ENCODE measurements at places on chromosomes 6 and 20.

GRCh38 chr6:42896178-42896719, 16.8 kb downstream of the RPL7L1 start:
- DNase-seq = no peak

- no peak for DNase-seq
Measured at GRCh38 chr6:135985471-135985870, 134.0 kb downstream of the PDE7B start.

GRCh38 chr6:12246900-12247299, 43.3 kb upstream of the EDN1 start:
- DNase-seq = no peak

- DNase-seq = peak; percentile 23
Measured at GRCh38 chr6:153976921-153977693, 61.9 kb upstream of the OPRM1 start.

DNA sequence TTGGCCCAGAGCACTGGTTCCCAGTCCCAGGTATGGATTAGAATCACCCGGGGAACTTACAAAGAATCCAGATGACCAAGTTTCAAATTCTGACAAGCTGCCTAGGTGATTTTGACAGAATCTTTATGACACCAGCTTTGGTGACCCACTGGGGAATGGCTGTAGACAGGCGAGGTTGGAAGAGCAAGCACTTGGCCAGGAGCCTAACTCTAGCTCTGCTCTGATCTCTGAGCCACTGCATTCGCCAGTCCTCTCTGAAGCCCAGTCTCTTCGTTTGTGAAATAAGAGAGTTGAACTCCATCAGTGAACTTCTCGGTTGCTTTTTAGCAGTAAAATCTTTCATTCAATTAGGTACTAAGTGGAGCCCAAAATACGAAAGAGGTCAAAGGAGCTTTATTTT, 161.2 kb downstream of the VEGFA start:
- DNase-seq = no peak

GRCh38 chr6:51704932-51705540, 382.4 kb downstream of the PKHD1 start:
- DNase-seq = no peak

GRCh38 chr6:52575502-52575892, 1.4 kb downstream of the TRAM2 start:
- DNase-seq = no peak

- no peak for DNase-seq
Measured at GRCh38 chr6:106090001-106090400, 3.9 kb downstream of the PRDM1 start.

DNA sequence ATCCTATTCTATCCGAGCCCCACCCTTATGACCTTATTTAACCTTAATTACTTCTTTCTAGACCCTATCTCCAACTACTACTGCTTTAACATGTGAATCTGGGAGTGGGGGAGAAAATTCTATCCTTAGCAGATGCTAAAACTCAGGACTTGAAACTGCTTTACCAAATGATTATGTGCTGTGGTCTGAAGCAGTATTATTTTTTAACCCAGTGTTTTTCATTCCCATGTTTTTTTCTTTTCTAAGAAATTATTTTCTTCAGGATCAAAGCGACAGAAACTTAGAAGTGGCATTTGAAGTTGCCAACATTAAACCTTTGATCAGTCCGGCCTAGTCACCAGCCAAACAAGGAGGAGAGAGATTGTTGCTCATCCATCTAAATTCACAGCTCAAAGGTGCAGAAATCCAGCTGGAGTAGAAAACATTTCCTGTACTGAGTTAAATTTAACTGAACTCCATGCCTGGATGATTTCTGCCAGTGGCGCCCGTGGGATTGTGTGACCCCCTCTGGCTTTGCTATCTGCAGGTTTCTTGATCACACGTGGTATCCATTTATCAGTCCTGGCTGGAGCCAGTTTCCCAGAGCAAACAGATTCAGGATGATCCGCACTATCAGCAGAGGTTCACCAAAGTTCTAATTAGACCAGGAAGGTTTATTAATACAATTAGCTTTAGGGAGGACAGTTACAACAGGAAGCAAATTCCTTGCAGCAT, 300.5 kb downstream of the PLCB1 start:
- no peak for DNase-seq

DNA sequence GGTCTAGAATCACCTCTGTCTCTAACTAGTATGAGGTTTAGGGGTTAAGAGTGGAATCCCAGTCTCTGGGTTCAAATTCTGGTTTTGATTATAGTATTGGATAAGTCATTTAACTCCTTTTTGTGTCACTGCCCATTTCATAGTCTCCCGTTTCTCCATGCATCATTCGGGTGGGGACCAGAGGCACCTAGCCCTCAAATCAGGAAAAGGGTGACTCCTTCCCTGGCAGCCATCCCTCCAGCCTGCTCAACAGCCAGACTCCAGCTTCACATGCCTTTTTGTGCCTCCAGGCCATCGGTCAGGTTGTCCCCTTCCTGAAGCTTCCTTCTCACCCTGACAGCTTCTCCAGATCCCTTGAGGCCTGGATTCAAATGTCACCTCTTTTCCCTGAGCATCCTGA, 139.8 kb downstream of the DHX35 start:
- DNase-seq = no peak

- no peak for DNase-seq
Measured at GRCh38 chr6:153673225-153673624, 365.8 kb upstream of the OPRM1 start.

DNA sequence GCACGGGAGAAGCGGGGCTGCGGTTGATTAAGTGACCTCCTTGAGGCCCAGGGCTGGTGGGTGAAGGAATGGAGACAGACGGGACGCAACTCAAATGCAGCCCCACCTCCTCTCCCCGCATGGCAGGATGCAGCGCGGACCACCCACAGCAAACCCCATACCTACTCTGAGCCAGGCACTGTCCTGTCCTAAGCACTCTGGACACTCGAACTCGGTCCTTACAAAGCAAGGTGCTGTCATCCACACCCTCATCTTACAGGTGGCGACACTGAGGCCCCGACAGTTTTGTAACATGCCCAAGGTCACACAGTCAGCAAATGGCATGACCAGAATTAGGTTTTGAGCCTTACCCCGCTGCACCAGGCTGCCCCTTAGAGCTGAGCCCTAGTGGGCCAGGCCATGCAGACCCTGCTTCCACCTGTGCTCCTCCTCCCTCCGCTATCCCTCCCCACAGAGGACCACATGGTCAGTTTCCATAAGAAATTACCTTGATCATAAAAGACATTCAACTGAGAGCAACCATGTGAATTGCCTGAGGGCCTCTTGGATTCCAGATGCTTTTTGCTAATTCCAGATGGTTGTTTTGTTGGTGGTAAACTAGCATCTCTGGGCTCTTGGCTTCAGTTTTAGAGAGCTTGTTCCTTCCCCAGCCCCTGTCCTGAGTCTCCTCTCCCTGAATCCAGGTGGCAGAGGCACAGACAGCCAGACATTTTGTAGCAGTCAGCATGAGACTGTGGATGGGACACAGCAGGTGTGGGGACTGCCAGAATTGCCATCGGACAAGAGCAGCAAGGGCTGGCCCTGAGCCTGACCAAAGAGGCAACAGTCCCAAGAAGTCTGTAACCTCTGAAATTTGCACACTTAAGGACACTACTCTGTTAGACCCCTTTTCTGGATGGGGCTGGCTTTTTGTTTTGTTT, 171.9 kb upstream of the PMEPA1 start:
- peak; percentile 15 for DNase-seq

DNA sequence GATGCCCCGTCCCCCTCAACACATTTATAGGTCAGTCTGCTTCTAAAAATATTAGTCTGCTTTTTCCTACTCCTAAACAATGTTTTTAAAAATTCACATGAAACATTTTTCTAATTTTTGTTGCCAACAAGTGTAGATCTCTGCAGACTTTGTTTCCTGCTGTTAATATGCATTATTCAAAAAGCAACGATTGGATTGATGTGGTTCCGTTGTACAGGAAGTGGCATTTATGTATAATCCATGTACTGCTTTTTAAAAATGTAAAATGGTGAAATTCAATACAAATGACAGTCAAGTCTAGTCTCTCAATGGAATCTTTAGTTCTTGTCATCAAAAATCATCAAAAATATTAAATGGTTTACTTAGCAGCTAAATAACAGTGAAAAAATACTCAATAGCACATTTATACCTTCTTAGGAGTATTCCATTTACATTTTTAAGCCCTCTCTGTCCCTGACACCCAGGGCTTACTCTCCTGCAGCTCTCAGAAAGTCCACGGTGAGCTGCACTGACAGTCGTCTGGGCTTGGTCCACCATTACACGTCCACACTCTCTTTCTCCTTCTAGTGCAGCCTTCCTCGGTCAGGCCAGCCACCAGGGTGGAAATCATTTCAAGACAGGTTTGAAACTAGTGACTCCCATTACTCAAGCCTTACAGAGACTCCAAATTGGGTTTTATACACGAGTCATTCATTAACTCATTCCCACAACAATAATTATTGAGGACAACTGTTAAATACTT, 211.5 kb downstream of the TMEM200A start:
- no peak for DNase-seq

- no peak for DNase-seq
Measured at GRCh38 chr6:104558746-104559145, 301.0 kb downstream of the HACE1 start.

DNA sequence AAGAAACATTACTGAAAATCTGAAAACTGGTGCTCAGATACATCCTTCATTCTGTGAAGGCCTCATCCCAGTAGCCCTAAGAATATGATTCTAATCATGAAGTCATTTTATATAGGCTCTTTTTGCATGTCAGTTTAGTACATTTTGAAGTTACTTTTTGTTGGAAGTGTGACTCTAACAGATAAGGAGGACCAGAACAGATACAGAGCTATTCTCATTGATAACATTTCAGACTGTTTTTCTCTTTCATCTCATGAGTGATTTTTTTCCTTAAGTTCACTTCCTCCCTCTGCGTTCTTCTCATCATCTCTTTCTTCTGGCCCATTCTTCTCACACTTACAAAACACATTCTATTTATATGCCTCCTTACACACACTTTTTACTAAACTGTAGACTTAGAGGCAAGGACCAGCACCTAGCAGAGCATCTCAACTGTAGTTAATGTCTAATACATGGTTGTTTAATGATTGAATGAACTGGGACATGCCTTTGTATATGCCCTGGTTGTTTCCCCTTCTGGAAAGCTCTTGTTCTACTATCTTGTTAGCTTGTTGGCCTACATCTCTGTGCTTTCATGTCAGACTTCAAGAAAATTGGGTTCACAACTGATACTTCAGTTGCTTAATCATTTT, 8.7 kb downstream of the CTNNBL1 start:
- no peak for DNase-seq

DNA sequence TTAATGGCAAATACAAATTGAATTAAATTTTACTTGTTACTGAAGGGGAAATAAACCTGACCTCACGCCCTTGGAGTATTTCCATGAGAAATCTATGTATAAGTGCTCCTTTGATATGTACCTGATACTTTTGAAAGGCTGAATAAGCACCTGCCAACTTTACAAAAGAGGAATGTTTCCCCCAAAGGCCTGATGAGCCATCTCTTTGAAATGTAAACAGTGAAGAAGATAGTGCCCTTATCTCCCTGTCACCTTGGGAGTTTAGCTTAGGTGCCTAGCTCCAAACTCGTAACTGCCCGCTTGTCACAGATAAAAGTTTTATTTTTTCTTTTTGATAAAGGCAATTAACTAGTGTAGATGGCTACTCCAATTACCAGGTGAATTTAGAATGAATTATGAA, 1.1 kb upstream of the ZNF343 start:
- no peak for DNase-seq

- DNase-seq = no peak
Measured at GRCh38 chr6:152184573-152184916, 377.1 kb downstream of the ESR1 start.

DNA sequence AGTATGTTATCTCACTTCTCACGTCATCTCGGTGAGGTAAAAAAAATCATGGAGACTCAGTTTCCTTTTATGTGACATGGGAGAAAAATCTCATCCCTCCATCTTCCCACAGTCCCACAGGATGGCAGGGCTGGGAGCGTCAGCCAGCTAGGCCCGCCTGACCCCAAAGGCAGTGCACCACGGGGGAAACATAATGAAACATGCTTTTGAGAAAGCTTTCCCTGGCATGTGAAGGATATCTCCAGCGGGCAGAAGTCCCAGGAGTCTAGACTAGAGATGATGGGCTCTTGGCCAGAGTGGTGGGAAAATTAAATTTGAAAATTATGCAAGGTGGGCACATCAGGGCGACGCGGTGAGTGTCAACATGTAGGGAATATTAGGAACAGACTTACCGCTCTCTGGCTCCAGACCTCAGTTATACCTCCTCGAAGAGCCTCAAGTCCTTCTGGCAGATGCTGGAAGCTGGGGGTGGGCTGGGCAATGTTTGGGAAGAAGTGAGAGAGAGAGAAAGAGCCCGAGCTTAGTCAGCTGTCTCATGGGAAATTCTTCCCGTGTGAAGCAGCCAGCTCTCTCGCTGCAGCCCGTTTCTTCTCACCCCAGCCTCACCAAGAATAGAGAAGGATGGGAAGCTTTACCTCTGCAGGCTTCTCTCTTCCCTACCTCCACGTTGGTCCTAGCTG, 52.3 kb downstream of the MOCS1 start:
- peak; percentile 57 for DNase-seq

DNA sequence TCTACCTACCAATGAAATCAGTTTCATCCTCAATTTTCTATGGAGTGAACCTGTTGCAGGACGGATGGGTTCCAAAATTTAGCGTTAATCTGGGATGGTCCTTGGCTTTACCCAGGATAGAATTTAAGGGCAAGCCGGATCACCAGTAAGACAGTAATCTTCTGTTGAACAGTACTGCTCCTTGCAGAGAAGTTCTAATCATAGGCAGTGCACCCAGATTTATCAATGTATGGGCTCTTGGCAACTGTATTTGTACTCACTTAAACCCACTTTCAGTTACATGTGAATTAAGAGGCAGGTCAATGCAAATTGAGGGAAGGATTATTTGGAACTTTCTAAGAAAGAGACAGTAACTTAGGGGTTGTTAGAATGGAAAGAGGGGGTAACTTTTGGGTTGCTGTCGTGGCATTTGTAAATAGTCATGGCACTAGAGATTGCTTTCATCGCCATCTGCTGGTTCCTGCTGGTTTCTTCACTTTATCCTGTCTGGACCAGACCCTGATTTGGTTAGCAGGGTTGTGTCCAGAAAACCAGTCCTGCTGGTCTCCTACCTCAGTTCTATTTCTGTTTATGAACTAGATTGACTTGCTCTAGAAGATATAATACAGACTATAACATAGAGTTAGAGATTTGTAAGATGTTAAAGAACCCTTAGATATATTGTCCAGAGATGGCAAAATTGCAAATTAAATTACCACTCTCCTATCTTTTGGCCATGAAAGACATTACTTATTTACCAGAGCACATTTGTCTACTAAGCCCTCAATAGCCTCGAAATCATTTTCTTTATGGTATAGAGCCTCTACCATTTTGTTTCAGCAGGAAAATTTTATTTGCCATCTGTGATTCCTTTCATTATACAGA, 646.3 kb downstream of the UTRN start:
- no peak for DNase-seq

- DNase-seq = no peak
Measured at GRCh38 chr6:14544666-14545065, 427.1 kb downstream of the CD83 start.

DNA sequence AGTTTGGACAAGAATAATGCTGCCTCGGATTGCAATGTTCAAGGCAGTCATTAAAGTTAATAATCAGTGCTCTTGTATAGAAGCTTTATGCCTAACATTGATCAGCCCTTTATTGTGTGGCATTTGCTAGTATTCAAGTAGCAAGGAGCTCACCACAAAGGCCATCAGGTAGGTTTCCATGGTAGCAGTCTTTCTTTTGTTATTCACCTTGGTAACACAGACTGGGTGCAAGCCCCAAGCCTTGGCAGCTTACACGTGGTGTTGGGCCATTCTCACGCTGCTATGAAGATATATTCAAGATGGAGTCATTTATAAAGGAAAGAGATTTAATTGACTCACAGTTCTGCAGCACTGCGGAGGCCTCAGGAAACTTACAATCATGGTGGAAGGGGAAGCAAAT, 149.3 kb downstream of the ADAT2 start:
- DNase-seq = no peak

GRCh38 chr6:117354671-117355070, 71.1 kb downstream of the ROS1 start:
- no peak for DNase-seq
